ENCODE measurements at places on chromosomes 2 and 18.

- no peak for DNase-seq
Measured at GRCh38 chr2:157874997-157875640, 1.0 kb downstream of the ACVR1 start.

DNA sequence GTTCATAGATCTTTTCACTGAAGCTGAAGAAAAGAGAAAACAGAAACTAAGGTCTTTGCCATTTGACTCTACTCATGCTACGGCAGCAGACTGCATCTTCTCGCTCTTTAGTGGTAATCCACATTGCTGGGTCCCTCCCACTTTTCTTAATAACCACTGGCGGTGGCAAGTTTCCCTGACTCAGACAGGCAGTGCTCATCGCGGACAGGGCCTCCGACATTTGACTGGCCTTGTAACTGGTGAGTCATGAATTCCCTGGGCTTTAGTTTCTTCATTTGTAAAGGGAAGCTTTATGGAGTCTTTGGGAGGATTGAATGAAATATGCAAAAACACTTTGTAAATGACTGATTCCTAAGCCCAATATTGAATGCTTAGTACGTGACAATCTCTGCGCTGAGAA, 238.2 kb upstream of the RBBP8 start:
- DNase-seq = no peak

DNA sequence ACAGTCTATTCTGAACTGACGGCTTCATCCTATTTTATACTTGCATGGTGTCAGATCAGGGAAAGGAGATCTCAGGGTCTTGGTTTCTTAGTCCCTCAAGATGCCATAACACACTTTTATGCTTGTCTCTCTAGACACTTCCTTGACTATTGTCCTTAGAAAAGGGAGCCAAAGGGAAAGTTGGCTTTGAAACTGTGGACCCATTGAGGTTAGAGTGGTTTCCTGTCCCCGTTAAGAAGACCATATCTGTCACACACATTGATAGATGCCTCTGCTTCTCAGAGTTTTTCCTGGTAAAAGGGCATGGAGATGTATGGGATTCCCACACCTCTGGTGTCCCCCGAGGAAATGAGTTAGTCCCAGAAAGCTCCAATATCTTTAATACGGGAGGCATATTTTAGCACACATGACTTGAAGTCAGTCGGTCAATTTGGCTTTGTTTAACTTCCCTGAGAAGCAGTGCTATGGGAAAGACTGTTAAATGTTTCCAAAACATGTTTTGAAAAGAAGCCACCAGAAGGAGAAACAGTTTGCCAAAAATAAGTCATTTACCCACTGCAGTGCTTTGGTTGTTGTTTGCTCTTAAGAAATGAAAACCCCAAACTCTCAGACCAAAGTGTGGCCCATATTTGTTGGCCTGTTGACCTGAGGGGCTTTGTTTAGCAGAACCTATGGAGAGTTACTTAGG, 133.4 kb upstream of the CXCR4 start:
- no peak for DNase-seq

DNA sequence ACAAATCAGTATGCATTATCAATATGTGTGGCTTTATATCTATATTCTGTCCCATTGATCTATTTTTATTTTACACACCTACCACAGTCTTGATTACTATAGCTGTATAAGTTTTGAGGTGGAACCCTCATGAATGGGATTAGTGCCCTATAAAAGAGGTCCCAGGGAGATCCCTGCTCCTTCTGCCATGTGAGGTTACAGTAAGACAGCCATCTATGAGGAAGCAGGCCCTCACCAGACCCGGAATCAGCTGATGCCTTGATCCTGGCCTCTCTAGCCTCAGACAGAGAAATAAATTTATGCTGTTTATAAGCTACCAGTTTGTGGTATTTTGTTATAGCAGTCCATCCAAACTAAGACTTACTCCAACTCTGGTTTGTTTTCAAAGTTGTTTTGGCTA, 54.9 kb downstream of the HNRNPLL start:
- DNase-seq = no peak

DNA sequence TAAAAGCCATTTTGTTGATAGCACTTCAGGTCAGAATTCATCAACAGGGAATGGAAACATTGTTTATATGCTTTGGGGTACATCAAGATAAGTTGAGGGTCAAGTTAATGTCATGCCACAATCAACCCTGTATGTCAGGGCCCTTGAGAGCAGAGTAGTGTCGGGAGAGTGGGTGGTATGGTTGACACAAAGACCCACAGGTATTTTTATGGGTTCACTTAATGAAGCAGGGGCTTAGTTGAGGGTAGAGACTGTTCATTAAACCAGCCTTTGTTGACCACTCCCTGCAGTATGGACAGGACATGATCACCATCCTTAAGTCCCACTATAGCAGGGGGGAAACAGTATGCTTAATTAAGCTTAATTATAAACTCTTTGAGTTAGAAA, 5.7 kb downstream of the RPL37A start:
- DNase-seq = no peak

DNA sequence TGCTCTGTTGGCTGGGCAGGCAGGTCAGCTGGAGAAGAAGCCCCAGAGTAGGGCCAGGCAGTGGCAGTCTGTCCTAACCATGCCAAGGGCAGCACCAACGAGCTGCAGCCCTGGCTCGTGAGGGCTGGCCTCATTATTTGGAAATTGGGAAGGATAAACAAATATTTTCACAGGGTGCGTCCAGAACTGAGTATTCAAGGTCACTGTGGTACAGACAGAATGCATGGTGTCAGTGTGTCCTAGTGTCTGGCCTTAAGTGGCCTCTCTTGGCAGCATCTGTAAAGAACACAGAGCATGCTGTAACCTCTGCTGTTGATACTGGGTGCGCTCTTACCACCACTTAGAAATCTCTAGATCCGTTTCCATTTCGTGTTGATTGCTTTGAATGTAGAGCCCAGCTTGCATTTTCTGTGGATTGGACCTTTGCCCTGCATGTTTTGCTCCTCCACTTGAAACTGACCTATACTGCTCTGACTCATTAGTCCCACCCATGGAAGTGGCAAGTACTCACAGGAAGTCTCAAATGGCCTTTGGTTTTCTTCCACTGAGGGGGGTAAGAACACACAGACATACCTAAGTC, 88.2 kb downstream of the GREB1L start:
- no peak for DNase-seq

- DNase-seq = no peak
Measured at GRCh38 chr2:731711-732110, 54.5 kb upstream of the TMEM18 start.

DNA sequence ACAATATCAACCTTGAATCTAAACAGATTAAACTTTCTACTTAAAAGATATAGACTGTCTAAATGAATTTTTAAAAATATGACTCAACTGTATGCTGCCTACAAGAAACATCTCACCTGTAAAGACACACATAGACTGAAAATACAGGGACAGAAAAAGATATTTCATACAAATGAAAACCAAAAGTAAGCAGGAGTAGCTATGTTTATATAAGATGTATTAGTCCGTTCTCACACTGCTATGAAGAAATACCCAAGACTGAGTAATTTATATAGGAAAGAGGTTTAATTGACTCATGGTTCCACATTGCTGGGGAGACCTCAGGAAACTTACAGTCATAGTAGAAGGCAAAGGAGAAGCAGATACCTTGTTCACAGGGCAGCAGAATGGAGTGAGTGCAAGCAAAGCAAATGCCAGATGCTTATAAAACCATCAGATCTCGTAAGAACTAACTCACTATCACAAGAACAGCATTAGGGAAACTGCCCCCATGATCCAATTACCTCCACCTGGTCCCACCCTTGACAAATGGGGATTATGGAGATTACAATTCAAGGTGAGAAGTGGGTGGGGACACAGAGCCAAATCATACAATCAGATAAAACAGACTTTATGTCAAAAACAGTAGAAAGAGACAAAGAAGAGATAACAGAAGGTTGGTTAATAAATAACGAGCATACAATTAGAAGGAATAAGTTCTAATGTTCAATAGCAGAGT, 214.4 kb upstream of the SLC39A10 start:
- no peak for DNase-seq

DNA sequence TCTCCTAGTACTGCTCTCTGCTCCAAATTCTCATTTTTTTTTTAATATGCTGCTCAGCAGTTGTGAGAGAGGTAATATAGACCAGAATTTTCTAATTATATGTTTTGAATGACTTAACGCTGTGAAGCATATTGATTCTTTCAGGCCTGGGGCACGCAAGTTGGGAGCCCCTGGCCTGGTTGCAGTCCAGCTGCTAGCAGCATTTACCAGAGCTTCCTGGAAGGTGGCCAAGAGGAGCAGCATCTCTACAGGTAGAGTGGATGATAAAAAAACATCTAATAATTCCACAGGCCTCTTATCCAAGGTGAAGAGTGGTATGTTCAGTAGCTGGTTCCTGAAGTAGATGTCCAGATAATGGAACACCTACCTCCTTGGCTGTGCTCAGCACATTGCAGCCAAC, 7.3 kb upstream of the UGP2 start:
- no peak for DNase-seq

DNA sequence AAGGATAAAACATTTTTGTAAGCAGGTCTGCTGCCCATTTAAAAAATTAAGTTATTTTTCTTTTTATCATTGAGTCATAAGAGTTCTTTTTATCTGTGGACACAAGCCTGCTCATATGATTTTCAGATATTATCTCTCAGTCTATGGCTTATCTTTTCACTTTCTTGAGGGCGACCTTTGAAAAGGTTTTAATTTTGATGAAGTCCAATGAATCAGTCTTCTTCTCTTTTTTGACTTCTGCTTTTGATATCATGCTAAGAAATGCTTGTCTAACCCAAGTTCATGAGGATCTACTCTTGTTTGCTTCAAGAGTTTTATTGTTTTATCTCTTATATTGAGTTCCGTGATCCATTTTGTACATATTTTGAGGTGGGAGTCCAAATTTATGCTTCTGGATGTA, 36.5 kb downstream of the PSMD14 start:
- DNase-seq = no peak

DNA sequence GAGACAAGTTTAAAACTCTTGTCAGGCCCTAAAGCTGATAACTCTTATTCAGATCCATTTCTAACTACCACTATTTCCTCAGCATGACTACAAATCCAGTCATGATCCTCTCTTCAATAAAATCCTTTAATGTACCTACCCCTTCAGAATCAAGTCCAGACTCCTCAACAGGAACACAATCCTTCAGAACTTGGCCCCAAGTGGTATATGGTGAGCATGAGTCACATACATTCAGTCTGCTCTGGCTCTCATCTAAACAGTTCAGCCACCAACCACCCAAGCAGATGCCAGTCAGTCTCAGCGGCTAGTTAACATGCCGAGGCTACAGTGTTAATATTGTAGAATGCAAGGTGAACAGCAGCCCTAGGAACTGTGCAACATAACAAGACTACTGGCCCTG, 9.7 kb downstream of the LMAN2L start:
- no peak for DNase-seq

DNA sequence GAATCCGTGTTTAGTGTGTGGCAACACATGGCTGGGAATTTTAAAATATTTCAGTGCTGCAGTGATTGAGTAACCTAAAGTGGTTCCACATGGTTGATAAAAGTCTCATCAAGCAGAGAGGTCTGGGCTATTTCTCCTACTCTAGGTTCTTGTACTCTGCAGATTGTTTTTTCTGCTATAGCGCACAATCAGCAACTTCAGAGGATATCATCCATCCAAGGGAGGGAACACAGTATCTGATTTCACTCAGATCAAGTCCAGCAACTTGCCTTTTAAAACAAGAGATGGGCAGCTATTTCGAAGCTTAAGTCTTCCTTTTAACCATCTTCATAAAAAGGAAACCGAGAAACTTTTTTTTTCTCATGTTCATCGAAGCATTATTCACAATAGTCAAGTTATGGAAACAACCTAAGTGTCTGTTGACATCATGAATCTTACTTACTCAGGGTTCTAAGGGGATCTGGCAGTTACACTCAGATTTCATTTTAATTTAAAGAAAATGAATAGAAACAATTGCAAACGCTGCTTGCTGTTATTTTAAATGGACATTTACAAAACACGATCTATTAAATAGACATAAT, 172.7 kb upstream of the TRIB2 start:
- DNase-seq = no peak

DNA sequence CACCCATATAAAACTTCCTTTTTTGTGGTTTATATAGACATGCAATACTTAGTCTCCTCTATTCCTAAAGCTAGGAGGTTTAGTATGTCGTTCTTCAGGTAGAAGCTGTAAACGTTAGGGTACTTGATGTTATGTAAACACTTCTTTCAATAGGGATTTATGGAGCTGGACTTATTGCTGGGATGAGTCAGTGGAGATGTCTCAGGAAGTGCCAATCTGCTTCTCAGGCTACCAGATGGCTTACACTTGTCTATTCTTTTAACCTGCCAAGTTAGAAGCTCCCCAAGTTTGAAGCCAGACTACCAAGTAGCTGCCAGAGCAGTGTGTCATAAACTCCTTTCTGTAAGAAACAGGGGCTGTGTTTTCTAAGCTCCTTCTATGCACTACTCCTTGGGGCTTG, 756.5 kb upstream of the LRRTM1 start:
- no peak for DNase-seq

DNA sequence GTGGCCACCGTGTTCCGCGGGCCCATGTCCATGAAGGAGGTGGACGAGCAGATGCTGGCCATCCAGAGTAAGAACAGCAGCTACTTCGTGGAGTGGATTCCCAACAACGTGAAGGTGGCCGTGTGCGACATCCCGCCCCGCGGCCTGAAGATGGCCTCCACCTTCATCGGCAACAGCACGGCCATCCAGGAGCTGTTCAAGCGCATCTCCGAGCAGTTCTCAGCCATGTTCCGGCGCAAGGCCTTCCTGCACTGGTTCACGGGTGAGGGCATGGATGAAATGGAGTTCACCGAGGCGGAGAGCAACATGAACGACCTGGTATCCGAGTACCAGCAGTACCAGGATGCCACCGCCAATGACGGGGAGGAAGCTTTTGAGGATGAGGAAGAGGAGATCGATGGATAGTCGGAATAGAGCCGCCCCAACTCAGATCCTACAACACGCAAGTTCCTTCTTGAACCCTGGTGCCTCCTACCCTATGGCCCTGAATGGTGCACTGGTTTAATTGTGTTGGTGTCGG, 17.7 kb downstream of the TUBB6 start:
- DNase-seq = no peak

DNA sequence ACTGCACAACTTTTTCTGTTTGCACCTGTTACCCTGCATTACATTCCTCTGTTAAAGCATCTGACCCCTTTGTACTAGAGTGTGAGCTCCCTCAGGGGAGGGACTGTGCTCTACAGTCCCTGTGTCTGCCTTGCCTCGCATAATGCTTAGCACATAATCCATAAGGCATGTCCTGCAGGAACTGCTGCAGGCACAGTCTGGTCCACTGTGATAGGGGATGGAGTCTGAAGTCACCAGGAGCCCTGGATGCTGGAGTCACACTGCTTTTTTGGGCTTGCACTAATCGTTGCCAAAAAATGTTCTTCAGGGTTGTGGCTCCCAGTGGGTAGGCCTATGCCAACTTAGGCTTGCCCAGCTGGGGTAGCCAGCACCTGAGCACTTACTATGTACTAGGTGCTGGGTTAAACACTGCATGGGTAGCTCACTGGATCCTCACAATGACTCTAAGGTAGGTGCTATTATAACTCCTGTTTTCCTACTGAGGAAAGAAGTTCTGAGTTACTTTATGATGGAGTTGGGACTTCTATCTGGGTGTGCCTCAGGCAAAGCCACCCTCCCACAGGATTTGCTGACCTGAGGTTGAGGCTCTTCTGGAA, 33.3 kb downstream of the COPS7B start:
- DNase-seq = no peak

GRCh38 chr2:17652681-17653394, 100.8 kb downstream of the SMC6 start:
- no peak for DNase-seq

All from GM12891 (cell line).